ENCODE measurements at places on chromosomes 4 and X. TPM values are rescaled to one million over a fixed set of nuclear protein-coding genes. Genes with fewer than 3 reads are reported as not detected.

Gene DNASE1L1
- 24.9 TPM for total RNA-seq

Gene GPRASP1
- total RNA-seq, result 0.35 TPM

Gene PHF8
- 15.1 TPM for total RNA-seq

Gene DCUN1D4
- total RNA-seq, result 10.5 TPM

Gene ALPK1
- total RNA-seq, result 1.9 TPM

Gene REPS2
- total RNA-seq, result 1.3 TPM

Gene UGT2B11
- total RNA-seq, result not detected

Gene PRR32
- total RNA-seq, result not detected

Gene ARMCX2
- not detected for total RNA-seq

Gene SLC10A4
- total RNA-seq, result 6.8 TPM

Gene CNGA2
- total RNA-seq, result not detected

Gene AFF1
- total RNA-seq, result 8.0 TPM

Gene IGFBP7
- 188 TPM for total RNA-seq

Gene CDKL5
- 4.5 TPM for total RNA-seq

Gene FRMPD4
- total RNA-seq, result 0.04 TPM

Gene UXT
- total RNA-seq, result 163 TPM

Gene RTL9
- total RNA-seq, result 0.15 TPM

Gene CXCL8
- total RNA-seq, result 6.5 TPM

Gene LRPAP1
- 128 TPM for total RNA-seq

Gene TEX13B
- total RNA-seq, result 0.08 TPM

Gene NR0B1
- total RNA-seq, result 20.4 TPM

Gene LETM1
- total RNA-seq, result 30.1 TPM

Gene MUC7
- total RNA-seq, result not detected

Gene P2RY4
- total RNA-seq, result not detected

Gene BGN
- total RNA-seq, result not detected

Gene BMX
- not detected for total RNA-seq

Gene MTNR1A
- total RNA-seq, result 0.88 TPM

Gene ITM2A
- total RNA-seq, result not detected

Gene CFP
- 0.95 TPM for total RNA-seq

Gene STAP1
- not detected for total RNA-seq

Gene PRDM5
- 2.9 TPM for total RNA-seq
